Fibroblast of the aortic adventitia (primary cell): ENCODE measurements at places on chromosomes 16 and 17. TPM values are rescaled to one million over a fixed set of nuclear protein-coding genes. Genes with fewer than 3 reads are reported as not detected.
A peak's percentile ranks its signal among the peaks of the same experiment; 100 is the strongest.

The IQCK gene
- 3.1 and 22.3 TPM in 2 replicates for total RNA-seq

The RND2 gene
- 0.45 and 0.98 TPM in 2 replicates for total RNA-seq

The CSH1 gene
- not detected in 2 replicates for total RNA-seq

The IGFBP4 gene
- 314 and 706 TPM in 2 replicates for total RNA-seq

GRCh38 chr17:51537996-51538550 lies 277.7 kb downstream of the UTP18 start:
- DNase-seq: no peak

- DNase-seq: peak; percentile 69
Observed at GRCh38 chr16:48076455-48077012, 79.3 kb downstream of the ABCC12 start.

DNA sequence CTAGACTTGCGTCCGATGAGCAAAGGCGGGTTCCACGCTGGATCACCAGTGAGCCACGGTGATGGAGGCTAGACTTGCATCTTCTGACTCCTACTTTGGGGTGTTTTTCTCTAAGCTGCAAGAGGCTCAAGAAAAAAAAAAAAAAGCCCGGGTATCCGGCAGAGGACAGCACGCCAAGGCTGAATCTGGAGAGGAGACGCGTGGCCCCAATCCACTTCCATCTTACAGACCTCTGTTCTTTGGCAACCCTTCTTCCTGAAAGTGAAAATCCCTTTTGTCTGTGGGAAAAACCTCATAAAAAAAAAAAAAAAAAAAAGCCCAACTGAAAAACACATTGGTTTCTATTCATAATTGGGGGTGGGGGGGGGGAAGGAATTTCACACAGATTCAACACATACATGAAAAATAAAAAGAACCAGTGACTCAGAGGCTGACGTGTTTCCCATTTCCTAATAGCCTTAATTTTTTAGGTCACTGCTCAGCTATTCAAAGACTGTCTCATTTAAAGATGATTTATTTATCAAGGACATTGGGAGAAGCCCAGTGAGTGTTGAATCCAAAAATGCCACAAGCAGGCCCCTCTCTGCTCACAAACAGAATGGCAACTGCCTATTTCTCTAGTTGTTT lies 258.3 kb downstream of the FOXL1 start:
- peak; percentile 93 for DNase-seq

- DNase-seq: no peak
Observed at GRCh38 chr16:89019511-89019910, 42.5 kb upstream of the CBFA2T3 start.

The ZNF750 gene
- 0.16 TPM in 1 of 2 replicates, not detected in the other for total RNA-seq

The MEIOB gene
- total RNA-seq: 0.09 TPM in 1 of 2 replicates, not detected in the other

The SPECC1 gene
- total RNA-seq: 13.6 and 16.8 TPM in 2 replicates

DNA sequence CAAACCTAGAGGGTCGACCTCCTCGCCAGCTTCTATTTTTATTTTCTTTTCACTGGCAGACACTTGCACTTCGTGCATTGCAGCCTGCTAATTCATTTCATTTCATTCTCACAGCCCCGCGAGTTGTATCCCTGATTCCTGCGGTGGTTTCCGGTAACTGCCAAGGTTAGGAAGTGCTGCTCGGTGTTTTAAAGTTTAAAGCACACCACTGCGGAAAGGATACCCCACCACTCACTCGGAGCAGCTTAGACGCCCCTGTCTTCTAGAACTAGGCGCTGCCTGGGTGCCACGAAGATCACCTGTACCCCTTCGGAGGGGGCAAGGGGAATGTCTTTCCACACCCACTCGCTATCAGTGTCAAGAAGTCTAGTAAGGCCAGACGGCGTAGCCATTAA lies 509 bp downstream of the CNEP1R1 start:
- DNase-seq: peak; percentile 14

DNA sequence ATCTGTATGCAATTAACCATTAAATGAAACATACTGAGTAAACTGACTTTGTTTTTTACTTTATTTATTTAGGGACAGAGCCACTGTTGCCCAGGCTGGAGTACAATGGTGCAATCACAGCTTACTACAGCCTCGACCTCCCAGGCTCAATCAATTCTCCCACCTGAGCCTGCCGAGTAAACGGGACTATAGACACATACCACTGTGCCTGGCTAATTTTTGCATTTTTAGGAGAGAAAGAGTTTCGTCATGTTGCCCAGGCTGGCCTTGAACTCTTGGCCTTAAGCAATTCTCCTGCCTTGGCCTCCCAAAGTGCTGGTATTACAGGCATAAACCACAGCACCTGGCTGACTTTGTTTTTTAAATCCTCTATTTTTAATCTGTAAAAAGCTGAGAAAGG lies 42.6 kb downstream of the ANKFY1 start:
- DNase-seq: no peak

- no peak for DNase-seq
Observed at GRCh38 chr16:50797456-50797855, 55.6 kb downstream of the CYLD start.

The KRT222 gene
- total RNA-seq: not detected in 2 replicates

The VASN gene
- 130 and 136 TPM in 2 replicates for total RNA-seq

GRCh38 chr17:82242698-82242976 lies 13.8 kb downstream of the SLC16A3 start:
- no peak for DNase-seq

The ALOX12B gene
- not detected in 2 replicates for total RNA-seq
